ENCODE measurements at places on chromosomes 5 and 9.

GRCh38 chr5:42745426-42745825, 11.2 kb upstream of the CCDC152 start:
- peak; percentile 2 for DNase-seq

GRCh38 chr5:123104607-123105006, 15.6 kb downstream of the PRDM6 start:
- no peak for DNase-seq

GRCh38 chr5:61744690-61745619, 412.9 kb downstream of the ZSWIM6 start:
- DNase-seq, result no peak

DNA sequence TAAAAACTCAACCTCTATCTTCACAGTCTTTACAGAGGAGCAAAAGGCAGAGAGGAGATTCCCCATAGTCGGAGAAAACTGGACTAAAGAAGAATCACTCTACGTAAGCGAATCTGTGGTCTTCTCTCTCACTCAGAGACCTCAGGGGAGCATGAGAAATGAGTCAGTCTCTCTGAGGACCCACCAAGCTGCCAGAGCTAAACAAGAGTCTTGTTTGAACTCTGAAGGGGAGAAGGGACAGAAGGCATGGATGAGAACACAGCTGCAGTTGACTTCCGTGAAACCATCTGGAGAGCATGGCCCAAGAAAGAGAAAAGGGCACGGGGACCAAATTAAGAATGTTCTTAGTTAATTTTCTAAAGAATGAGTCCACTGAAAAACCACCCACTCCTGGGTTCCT, 12.8 kb upstream of the MAN2A1 start:
- no peak for DNase-seq

GRCh38 chr5:137752905-137753690, 1.1 kb downstream of the HNRNPA0 start:
- DNase-seq, result peak; percentile 58

- no peak for DNase-seq
Observed at GRCh38 chr5:77958642-77959330, 182.6 kb upstream of the TBCA start.

DNA sequence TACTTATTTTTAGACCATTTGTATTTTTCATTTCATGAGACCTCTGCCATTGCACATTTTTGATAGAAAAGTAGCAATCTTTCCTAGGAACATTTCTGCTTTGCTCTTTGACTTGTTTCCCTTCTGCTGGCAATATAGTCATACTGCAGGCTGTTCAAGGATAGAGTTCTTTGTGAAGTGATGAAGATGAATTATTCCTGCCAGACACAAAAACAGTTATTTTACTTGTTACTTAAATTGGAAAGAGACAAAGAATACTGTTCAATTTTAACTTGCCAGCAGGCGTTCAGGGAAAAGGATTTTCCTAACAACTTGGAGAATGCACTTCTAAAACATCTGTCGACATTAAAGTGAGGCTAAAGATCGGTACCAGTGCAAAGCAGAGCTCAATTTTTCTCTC, 251.7 kb upstream of the ACTBL2 start:
- DNase-seq, result no peak

DNA sequence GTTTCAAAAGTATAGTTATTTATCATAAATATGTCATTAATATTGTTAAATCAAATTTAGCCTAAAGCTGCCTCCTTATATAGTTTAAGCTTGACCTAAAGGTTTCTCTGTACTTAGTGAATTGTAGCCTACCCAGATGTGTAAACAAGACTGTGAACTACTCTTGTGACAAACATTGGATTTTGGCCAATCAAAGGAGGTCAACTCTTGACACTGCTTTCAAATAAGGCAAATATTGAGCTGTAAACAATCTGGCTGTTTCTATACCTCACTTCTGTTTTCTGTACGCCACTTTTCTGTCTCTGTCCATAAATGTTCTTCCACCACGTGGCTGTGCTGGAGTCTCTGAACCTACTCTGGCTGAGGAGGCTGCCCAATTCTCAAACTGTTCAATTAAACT, 51.2 kb downstream of the FXN start:
- DNase-seq, result no peak

DNA sequence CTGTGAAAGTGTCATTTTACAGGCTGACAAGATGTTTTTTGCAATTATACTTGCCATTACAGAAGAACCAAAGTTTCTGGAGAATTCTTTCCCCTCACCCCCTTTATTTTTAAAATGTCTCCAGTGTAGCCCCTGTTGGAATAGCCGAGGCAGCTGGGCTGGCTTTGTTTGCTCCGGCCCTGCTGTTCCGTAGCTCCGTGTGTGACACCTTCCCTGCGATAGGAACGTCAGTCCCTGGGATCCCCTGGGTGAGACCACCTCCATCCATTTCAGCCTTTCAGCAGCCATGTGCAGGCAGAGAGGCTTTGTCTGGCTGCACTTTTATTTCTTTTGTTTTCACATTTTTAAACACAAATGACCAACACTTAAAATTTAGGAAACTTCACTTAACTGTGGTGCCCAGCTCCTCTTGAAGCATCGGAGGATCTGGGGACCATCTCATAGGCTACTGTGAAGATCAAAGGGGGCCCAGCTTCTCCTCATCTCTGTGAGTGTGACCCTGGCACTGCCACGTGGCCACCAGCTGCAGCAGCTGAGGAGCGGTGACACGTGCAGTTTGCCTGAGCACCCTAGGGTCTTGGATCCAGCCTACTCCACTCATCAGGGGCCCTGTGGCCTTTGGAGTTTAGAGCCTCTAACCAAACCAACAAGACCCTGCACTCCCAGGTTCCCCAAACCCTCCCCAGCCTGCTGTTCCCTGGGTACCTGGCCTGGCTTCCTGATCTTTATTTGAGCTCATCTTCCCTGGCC, 125.7 kb upstream of the RAPGEF1 start:
- DNase-seq, result no peak

- DNase-seq, result no peak
Observed at GRCh38 chr9:122393284-122393983, 22.6 kb downstream of the PTGS1 start.

DNA sequence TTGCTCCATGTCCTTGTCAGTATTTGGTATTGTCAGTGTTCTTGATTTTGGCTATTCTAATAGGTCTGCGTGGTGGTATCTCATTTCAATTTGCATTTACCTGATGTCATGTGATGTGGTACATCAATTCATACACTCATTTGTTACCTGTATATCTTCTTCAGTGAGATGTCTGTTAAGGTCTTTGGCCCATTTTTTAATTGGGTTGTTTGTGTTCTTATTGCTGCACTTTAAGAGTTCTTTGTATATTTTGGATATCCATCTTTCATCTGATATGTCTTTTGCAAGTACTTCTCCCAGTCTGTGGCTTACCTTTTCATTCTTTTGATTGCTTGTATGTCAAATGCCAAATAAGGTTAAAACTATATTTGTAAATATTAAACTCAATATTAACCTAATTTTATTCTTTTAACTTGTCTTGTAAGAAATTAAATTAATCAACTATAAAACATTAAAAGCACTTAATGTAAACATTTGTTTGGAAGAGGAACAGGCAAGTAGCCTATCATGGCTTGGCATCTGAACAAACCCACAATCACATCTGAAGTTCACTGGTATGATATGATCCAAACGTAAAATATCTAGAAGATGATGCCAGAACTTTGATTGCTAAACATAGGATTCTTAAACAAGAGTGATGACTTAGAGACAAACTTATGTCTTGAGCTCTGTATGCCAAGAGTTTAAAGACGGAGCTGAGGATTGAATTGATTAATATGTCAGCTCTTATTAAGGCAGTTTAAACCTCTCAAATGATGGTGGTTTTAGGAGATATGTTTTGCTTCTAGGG, 587.3 kb downstream of the ANXA1 start:
- no peak for DNase-seq

- DNase-seq, result no peak
Observed at GRCh38 chr9:124183772-124184171, 74.0 kb upstream of the NEK6 start.

GRCh38 chr9:87950765-87951488, 23.4 kb downstream of the CDK20 start:
- DNase-seq, result peak; percentile 50

DNA sequence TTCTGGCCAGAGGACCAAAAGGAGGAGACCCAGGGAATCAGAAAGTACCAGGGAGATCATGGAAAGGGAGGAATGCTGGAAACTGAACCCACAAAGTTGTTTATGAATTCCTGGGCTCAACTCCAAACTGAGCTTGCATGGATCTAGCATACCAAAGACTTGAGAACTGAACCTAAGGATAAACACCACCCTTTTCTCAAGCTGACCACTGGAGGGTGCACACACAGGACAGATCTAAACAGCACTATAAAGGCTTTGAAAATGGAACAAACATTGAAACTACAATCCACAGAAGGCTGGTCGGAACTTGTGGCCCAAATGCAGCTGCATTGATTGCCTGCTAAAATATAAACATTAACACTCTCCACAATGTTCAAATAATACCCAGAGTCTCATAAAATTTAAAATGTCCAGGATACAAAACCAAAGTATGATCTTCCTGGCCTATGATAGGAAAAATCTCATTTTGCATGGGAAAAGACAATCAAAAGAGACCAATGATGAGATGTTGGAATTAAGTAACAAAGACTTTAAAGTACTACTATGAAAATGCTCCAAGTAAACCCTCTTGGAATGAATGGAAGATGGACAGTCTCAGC, 15.6 kb upstream of the IRF1 start:
- DNase-seq, result peak; percentile 62

DNA sequence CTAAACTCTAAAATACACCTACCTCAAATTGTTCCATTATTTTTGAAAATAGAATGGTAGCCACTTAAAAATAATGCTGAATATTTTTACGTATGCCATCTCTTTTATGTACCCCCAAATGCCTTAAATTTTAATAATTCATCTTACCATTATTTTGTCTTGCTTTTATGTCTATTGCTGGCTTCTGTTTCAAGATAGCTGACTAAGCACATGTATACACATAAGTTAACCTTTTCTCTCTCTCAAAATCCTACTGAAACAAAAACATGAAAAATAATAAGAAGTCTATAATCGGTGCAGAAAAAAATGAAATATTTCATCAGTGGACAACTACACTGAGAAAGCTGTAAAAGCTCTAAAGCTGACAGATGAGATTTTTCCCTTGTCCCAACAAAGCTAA, 652.0 kb upstream of the ZNF608 start:
- no peak for DNase-seq

DNA sequence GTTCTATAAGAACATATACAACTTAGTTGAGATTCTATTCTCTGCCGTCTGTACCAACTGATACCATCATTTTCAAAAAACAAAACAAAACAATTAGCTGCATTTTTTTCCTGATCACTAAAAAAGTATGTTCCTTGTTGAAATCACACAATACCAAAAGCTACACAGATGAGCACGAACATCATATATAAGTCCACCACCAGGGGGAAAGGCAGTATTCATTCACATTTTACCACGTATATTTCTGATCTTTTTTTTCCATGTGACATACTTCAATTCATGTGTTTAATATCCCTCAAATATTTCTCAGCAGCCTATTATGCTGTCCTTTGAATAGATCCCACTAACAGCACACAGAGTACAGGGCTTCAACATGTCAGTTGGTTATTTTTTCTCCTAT, 40.6 kb downstream of the IRX2 start:
- no peak for DNase-seq

DNA sequence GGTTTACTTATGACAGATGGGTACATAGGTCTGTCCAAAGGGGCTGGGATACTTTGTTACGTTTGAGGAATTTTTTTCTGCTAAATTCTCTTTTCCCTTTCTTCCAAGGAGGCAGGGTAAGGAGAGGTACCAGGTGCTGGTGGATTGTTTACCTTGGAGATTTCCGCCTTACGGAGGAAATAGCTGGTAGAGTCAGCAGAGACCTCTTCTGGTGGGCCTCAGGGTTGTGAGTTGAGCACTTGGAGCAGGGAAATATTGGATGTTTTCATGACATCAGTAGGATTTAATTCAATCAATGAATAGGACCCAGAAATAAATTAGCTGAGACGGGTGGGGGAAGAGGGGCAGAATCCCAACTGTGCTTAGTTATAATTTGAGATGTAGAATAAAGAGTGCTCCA, 60.0 kb upstream of the TAF11L2 start:
- no peak for DNase-seq

GRCh38 chr5:144453753-144454152, 283.1 kb downstream of the KCTD16 start:
- DNase-seq, result no peak

DNA sequence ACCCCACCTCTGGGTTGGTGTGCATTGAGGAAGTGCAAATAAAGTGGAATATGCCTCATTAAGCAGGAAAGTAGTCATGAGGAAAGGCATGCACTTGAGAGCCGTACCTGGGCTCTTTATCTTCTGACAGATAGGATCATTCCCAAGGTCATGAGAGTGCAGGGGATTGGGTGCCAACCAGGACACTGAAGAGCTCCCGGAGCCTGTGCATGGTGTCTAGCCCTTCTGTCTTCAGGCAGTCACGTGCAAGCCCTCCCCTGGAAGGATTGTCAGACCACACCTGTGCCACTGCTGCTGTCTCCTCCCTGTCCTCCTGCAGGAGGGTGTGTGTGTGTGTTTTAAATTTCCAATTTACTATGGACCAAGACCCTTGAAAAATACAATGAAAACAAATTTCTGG, 69.6 kb downstream of the PDE8B start:
- DNase-seq, result no peak

GRCh38 chr9:102398205-102398604, 596.9 kb upstream of the CYLC2 start:
- DNase-seq, result no peak

- DNase-seq, result no peak
Observed at GRCh38 chr5:107853696-107854095, 183.0 kb upstream of the EFNA5 start.

DNA sequence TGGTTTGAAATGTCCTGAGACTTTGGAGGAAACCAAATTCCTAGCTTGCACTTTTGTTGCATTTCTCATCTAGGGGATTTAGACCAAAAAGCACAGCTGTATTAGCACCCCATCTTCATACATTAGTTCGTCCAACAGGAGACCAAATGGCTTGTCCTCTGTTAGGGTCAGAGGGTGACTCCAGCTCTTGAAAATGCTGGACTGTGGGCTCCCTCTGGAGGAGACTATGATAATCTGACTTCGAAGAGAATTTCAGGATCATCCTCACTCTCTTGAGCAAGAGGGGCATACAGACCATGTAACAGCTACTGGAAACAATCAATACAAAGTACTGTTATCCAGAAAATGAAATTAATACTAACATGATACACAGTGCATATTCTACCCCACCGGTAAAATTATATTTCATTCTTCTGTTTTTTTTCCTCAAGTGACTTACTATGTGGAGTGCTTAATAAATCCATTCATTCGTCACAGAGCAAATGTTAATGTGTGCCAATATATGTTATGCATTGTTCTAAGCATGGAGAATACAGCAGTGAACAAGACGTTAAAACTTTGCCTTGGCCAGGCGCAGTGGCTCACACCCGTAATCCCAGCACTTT, 63.7 kb upstream of the PPP2CA start:
- peak; percentile 67 for DNase-seq

DNA sequence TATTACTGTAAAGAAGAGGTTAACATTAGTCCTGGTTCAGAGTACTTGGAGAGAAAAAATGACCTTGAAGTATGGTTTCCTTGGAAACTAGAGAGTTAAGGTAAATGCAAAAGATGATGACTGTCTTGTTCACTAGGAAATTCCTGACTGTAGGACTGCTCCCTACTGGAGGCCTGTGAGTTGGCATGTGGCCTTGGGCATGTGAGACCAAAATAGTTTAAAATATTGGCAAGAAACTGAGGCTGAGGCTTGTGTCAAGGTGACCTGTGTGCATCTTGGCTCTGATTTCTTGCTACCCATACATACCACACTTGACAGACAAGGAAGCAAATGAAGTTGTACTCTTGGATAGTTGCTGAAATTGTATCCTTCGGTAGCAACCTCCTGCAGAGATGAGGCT, 96.5 kb downstream of the TARS1 start:
- no peak for DNase-seq

Data from OCI-LY7 (cell line).